HEK293T (cell line): ENCODE measurements at places on chromosomes 16 and 17.

DNA sequence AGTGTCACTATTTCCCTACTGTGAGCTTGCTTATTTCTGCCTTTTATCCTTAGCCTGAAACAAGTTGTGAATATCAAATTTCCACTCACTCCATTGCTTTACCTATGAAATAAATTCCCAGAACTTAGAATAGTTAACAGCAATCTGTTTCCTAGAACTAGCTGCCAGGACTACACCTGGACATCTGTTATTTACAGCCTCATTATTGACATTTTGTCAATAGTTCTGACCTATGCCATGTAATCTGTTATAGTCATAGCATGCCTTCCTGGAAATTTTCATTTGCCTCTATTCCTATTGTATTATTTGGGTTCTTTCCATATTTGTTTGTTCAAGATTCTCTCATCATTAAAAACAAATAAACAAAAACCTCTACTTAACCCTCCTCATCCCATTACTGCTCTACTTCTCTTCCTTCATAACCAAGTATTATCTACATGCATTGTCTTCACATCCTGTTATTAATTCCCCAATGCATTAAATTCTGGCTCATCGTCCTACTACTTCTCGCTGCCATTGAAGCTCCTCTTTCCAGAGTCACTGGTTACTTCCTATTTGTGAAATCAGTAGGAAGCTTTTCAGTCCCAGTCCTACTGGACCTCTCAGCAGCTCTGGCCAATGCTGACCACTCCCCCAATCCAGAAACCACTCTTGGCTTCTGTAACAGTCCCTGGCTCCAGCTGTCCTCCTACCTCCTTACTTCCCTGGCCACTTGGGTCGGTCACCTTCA, 55.3 kb downstream of the PIGL start:
- DNase-seq: no peak

GRCh38 chr16:29747947-29748759, 2.4 kb upstream of the C16orf54 start:
- DNase-seq: no peak

- no peak for DNase-seq
Observed at GRCh38 chr16:68113059-68113761, 28.0 kb downstream of the NFATC3 start.

DNA sequence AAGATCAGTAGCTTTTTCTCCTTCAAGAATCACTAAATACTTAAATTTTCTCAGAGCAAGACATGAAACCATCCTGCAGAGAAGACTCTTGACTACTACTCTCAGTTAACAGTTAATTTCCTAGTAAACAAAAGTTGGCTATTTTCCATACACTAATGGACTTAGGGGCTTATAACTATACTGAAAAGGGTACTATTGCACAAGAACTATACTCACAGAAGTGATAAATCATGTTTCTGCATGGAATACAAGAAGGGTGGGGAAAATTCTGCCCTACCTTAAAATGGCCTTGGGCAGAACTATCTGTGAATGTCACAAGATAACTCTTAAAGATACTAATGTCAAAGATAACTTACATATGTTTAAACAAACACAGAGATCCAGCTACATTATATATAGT, 12.5 kb downstream of the ZNF652 start:
- DNase-seq: no peak

DNA sequence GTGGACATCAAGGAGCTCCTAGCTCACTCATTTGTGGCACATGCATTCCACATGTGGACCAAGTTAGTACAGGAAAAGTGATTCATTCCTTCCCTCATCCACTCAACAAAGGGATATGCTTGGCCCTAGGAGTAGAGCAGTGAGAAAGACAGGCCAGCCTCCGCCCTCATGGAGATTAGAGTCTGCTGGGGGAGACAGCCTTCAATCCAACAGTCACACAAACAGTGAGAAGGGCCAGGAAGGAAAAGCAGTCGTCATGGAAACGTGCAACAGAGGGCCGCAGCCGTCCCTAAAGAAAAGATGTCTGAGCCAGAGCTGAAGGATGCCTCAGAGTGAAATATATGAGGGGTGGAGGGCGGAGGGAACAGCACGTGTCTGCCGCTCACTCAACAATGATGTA, 109.9 kb downstream of the VPS53 start:
- DNase-seq: no peak

GRCh38 chr16:27353853-27354252, 40.1 kb downstream of the IL4R start:
- no peak for DNase-seq

GRCh38 chr16:56974549-56975300, 13.0 kb downstream of the CETP start:
- DNase-seq: no peak

GRCh38 chr17:75067856-75068255, 19.9 kb upstream of the SLC16A5 start:
- no peak for DNase-seq
